ENCODE measurements at places on chromosomes 5 and 9.

DNA sequence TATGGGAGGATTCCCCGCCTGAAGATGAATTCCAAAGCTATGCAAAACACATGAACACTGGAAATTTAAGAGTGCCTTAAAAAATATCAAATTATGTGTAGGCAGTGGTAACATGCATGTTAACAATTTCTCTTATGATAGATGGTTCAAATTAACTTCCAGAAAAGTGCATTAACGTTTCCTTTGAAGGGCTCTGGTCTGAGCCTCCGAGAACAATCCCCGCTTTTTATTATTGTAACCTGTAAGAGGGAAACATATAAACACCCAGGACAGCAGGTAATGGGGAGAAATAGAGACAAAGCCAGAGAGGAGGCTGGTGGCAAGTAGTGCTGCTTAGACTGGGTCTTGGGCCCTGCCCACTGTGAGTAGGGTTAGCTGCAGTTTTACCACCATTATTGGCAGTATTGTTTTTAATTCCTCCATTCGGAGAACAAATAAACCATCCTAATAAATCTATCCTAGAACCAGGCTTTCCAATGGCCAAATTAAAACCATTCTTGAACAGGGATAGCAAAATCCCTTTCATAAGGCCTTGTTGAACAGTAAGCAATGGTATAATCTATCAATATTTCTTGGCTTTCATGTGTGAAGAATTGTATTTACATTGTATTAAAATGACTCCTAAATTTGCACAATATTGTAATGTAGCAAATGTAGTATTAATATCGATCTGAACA lies 6.3 kb downstream of the NR2F1 start:
- peak; percentile 59 for DNase-seq

DNA sequence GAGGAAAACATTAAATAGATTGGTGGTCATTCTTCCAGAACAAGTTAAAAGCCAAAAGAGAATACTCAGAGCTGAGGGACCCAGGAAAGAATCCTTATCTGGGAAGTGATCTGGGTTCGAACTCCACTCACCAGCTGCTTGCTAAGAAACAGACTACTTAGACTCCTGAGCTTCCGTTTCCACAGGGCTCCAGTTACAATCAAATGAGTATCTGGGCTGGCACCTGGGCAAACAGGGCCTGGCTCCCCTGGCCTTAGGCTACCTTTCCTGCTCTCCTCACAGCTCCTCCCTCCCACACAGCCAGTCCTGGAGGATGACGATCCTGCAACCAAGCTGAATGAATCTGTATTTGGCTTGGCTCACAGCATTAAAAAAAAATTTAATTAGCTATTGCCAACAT lies 2.5 kb downstream of the MAPK9 start:
- DNase-seq = no peak

GRCh38 chr9:32441678-32442077 lies 57.2 kb downstream of the ACO1 start:
- DNase-seq = no peak

GRCh38 chr5:173869316-173869715 lies 18.8 kb upstream of the CPEB4 start:
- no peak for DNase-seq

DNA sequence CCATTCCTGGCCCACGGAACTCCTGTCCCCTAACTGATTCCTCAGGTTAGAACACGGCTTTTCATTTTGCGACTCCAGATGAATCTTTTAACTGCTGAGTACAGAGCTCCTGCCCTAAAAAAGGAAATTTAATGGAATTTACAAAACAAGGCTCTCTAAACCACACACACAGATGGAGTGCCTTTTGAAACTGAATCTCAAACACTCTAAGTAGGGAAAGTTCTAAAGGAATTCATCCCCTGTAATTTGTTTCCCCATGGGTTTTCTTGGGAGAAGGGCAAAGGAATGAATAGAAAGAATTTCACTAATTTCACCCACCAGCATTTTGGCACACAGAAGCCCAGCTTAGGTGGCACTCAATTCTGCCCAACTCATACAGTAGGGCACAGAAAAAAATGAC lies 106.5 kb downstream of the THBS4 start:
- no peak for DNase-seq

DNA sequence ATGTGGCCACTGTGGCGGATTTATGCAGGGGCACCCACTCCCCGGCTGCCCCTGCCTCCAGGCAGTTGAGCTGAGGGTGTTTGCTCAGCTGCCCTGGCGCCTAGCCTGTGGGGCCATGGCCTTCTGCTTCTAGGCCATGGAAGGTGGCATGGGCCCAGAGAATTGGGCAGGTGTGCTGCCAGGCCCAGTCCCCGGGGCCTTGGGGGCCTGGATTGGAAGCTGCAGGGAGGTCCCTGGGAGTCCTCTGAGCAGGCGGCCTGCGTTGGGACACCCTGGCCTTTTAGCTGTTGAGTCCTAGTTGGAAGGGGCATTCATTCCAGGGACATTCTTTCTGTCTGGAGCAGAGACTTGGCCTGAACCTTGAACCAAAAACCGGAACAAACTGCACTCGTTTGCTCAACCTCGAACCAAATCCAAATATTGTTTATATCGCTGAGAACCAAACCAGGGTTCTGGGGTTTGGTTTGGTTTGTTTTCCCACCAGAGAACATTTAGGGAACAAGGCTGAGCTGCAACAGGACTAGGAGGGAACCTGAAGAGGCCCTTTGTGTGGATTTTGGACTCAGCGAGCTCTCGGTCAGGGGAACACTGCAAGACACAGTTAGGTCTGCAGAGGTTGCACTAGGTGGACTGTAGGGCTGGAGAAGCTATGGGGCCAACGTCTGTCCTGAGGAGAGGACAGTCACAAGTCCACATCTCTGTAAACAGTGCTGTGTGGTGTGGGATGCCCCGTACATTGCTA lies 116.8 kb downstream of the BOD1 start:
- DNase-seq = no peak

DNA sequence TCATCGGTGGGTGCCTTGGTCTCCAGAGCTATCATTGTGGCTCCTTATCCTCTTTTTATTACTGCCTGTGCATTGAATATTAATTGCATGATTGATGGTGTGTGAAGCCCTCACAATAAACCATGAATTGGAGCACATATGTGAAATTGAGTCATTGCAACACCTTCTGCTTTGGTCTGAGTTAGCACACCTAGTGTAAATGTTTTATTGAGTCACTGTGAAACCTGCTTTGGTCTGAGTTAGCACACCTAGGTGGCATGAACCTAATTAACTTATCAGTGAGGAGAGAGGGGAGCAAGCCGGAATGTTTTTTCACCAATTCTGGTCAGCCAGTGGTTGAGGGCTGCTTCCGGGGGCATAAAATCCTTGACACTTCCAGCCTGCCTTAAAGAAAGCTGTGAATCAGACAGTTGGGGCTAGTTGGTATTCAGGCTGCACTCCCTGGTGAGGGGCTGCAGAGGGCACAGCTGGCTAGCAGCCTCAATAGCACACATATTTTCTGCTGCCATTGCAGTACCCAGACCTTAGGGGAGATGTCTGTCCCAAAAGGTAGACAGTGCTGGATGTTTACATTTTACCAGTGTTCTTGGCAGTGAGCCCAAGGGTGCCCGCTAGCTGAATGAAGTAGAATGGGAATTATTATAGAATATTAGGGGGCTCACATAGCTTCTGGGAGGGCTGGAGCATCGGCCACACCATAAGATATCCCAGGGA lies 76.5 kb upstream of the GOLM1 start:
- DNase-seq = no peak

- no peak for DNase-seq
These were observed 344.4 kb downstream of the MAN2A1 start for GRCh38 chr5:110034056-110034600.

DNA sequence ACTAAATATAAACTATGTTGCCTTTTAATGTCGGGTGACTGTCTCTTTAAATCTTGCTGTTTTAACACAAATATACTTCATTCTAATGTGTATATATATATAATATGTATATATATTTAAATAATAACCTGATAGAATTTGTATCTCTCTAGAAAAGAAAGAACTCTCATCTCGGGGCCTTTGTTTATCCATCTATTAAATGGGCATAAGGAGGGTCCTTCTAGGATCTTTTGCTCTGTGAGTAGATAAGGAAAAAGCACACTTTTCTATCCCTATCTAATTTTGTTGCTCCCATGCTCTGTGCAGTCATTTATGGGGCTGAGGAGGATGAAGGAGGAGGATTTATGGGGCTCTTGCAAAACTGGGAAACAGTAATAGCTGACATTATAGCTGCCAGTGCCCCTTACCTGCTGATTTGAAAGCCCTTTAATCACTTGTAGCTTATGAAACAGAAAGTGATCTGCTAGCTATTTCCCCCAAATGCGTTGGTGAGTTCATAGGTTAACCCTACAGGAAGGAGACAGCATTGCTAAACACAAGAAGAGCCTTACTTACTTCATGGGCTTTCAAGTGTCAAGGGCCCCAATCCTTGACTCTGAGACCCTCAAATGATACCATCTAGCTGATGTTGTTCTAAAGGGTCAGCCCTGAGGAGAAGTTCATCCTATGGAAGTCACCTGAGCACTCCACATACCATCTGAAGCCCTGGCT lies 5.8 kb upstream of the PPARGC1B start:
- no peak for DNase-seq

GRCh38 chr9:33273266-33273971 lies 8.6 kb downstream of the CHMP5 start:
- peak; percentile 19 for DNase-seq

DNA sequence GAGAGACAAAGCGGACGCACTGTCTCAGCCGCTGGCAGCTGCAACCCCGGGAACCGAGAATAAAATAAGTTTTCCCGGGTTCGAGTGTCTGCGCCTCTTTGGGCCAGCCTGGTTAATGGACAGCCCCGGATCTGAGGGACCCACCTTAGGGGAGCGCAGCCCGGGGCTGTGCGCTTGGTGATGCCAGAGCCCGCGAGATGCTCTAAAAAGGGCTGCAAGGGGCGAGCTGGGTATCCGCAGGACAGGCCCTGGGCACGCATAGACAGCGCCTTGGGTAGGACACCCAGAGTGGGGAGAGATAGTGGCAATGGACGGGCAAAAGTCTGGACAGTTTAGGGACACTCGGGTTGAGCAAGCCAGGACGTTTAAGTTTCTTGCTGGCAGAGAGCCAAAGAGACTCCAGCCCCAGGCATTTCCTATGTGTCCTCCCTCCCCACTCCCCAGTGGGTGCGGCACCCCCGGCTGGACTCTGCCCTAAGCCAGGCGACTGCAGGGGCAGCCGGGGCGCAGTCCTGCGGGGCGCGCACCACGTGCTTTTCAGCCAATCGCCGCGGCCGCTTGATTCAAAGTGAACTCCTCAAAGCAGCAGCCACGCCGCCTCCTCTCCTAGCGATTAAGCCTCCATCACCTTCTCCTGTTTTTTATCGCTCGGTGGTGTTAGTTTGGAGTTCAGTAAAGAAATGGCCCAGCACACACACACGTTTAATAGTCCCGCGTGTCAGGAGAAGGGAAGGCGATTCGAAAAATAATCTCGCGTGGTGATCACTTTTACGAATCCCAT lies 616 bp upstream of the ENC1 start:
- peak; percentile 87 for DNase-seq

DNA sequence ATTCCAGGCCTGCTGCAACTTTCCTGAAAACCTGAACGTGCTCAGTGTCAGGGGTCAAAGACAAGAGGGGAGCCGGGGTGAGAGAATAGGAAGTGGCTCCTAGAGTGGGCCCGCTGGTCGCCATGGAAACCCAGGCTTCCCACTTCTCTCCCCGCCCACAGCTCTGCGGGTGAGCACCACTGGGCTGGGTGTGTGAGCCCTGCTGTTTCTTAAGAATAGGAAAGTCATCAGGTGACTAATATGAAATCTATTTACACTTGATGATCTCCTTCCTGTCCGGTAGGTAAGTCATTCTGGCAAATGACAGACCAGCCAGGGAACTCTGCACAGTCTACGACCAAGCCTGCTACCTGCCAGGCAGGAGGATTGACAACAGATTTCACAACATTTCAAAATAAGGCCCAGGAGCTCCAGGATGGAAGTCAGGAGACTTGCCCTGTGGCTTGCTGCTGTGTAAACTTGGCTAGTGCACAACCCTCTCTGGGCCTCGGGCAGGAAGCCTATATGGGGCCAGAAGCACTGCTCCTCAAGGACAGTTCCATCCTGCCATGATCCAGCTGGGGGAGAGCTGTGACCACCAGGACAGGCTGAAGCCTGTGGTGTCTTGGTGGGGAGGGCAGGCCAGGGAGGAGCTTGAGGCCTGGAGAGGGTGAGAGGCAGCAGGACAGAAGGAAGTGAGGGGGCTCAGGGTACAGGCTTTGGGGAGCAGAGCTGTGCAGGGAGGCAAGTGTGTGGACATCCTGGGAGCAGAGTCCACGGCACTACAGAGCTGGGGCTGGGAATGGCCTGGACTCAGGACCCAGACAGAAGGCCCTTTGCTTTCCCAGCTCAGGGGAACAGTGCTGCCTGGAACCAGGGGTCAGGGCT lies 60.6 kb downstream of the SHB start:
- DNase-seq = peak; percentile 93

DNA sequence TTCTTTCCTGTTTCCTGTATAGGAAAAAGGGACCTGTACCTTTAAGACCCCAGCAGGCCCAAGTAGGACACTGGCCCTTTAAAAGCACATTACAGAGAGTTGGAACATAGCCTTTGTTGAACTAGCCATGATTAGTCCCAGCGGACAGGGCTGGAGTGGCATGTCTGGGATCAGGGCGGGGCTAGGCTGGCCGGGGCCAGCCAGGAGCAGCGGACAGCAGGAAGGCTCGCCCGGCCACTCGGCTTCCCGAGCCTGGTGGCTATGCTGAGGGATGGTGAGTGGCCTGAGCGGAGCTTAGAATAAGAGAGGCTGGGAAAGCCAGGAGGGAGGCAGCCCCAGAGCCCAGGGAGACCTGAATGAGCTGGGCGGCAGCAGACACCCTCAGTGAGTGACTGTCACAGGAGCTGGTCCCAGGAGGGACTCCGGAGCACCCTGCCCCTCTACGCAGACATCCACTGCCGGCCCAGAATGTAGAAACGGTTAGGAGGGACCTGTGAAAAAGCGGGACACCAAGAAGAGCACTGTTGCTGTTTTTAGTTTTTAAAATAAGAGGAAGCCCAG lies 92.1 kb downstream of the DAB2IP start:
- peak; percentile 89 for DNase-seq

DNA sequence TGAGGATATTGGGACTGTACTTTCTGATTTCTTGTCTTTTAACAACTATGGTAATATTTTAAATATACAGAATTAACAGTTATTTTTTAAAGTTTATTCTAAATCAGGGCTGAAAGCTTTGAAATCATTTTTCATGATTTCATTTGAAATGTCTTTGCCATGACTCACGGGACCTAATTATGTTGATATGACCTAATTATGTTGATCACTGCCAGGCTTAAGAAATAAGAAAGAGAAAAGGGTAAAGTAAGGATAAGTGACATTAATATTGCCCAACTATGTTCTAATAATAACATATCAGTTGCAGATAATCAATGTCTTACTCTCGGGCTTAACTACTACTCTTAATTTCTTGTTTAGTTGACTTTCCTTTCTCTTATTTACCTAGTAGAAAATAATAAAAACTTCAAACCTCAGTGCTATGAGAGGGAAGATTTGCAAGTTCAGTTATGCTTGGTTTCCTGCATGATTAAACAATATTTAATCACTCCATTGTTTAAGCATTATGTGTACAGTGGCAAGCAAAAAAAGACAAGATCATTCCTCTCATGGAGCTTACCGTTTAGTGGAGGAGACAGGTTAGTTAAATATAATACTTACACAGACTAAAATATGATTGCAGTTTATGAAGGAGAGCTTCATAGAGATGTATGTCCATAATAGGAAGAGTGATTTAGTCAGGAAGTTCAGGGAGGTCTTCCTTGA lies 67.0 kb upstream of the EIF4EBP3 start:
- no peak for DNase-seq
